ENCODE measurements at places on chromosomes 7 and 10.

GRCh38 chr7:47635091-47636080 lies 53.5 kb upstream of the TNS3 start:
- peak; percentile 79 for DNase-seq

DNA sequence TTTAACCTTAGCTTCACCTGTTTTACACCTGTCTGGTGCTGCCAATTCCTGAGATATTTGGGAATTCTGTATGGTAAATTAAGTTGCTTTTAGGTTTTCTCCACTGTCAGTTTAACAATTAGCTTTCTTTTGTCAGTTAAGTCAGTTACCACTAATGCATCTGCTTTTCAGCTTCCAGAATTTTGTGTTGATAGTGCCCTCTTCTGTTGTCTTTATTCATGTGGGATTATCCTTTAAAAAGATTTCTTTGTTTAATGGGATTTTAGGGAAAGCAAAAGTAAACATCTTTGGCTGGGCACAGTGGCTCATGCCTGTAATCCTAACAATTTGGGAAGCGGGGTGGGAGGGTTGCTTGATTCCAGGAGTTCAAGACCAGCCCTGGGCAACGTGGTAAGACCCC lies 8.1 kb downstream of the TFAM start:
- DNase-seq = no peak

DNA sequence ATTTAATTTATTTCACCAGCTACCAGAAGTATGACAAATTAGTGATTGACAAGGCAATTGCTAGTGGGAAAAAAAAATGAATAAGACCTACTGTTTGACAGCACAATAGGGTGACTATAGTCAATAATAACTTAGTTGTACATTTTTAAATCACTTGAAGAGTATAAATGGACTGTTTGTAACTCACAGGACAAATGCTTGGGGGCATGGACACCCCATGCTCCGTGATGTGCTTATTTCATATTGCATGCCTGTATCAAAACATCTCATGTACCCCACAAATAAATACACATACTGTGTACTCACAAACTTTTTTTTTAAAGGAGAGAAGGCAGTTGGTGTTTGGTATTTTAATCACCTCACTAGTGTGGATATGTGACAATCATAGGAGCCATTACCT lies 181.1 kb downstream of the CACNB2 start:
- no peak for DNase-seq

GRCh38 chr7:120043250-120043649 lies 229.7 kb upstream of the KCND2 start:
- DNase-seq = no peak

DNA sequence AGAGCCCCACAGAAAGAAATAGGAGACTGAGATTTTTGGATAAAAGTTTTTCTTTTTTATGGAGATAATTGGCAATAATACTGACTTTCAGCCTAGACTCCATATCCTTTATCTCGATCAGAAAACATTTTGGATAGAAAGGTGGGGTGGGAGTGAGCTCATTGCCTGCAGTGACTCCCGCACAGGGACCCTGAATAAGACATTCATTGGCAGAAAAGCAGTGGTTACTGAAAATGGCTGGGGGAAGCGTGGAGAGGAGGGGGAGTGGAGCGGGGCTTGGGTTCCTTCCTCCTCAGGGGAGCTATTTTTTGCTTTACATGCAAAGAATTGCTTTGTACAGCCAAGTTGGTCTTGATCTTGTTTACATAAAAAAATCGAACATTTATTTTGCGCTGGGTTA lies 90.4 kb upstream of the BMPER start:
- DNase-seq = no peak

- no peak for DNase-seq
Measured at GRCh38 chr10:110820321-110820814, 51.4 kb upstream of the PDCD4 start.

DNA sequence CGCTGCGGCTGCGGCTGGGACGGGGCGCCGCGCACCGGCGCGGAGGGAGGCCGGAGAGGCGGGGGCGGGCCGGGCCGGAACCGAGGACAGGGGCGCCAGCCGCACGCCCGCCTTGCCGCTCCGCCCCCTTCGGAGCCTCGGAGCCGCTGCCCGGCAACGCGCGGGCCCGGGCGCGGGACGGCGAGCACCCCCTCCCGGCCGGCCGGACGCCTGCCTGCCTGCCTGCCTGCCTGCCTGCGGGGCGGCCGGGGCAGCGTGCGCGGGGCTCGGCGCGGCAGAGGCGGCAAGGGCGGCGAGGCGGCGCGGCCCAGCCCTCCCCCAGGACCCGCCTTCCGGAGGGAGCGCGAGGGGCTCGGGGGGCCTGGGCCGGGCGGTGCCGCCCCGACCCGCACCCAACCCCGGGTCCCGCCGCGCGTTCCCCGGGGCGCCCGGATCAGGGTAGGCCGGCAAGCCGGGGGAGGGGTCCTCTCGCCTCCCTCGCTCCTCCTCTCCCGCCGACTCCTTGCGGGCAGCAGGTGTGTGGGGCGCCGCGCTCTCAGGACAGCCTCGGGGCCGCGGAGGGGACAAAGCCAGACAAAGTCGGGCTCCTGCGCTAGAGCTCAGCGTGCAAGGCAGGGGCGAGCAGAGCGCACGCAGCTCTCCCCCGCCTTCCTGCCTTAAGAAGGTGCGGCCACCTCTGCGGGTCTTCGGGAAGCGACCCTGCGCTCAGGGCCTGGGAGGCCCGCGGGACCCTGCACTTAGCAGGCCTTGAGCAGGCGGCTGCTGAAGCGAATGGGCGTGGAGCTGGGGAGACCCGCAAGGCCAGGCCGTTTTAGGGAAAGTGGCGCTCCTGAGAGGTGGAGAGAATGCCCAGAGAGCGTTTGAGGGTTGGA lies at the start of gene KIAA1549:
KIAA1549 (minus strand) TSS at position 58 of the 872 bp plus-strand sequence. CDS start 120 bp downstream, outside the sequence.
- peak; percentile 87 for DNase-seq

DNA sequence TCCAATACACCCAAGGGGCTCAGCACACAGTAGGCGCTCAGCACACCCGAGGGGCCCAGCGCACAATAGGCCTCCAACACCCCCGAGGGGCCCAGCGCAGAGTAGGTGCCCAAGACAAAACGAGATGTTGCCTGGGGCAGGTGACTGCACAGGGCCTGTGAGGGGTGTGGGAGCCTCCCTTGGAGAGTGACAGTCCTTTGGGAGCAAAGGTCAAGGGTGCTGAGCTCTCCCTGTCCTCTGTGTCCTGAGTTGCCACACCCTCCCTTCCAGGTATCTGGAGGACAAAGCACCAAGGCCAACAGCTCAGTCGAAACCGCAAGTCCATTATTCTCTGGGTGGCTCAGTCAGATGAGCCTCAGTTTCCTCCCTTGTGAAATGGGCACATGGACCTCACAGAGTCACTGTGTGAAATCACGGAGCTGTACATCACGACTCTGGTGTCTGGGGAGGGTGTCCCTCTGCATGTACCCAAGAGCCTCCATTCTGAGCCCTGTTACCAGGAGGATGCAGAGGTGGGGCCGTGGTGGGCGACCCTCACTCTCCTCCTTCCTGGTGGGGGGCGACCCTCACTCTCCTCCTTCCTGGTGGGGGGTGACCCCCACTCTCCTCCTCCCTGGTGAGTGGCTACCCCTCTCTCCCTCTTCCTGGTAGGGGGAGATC lies 81.3 kb downstream of the FOXL3 start:
- no peak for DNase-seq

GRCh38 chr7:45187946-45188411 lies 30.4 kb downstream of the RAMP3 start:
- no peak for DNase-seq

DNA sequence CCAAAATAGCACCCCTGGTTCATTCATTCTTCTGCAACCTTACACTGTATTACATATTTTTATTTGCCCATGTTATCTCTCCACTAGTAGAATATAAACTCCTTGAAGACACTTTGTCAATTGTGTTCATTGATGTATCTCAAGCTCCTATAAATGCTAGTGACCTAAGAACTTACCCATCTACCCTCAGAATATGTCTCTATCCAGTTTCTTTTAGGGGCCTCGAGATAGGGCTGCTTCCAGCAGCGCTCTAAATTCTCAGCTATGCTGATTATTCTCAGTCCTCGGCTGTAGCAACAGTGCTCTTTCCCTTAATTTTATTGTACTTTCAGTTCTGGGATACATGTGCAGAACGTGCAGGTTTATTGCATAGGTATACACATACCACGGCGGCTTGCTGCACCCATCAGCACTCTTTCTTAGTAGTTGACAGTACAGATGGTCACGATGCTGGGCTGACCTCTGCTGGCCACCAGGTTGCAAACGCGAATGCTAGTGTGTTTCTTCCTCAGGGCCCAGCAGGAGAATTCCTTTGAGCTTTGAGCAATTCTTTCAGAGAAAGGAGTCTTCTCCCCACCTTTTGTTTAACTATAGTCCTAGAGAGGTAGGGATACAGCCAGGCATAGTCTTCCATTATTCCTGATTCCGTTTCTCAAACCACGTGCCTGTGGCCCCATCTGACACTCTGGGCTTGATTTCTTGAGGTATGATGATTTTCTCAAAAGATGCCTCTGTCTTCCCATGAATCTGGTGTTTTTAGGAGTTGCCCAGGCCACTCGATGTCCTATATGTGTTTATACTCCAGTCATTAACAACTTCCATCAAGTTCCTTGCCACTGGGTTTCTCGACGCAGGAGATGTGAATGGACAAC lies 49.1 kb upstream of the CDC14C start:
- DNase-seq = peak; percentile 57

DNA sequence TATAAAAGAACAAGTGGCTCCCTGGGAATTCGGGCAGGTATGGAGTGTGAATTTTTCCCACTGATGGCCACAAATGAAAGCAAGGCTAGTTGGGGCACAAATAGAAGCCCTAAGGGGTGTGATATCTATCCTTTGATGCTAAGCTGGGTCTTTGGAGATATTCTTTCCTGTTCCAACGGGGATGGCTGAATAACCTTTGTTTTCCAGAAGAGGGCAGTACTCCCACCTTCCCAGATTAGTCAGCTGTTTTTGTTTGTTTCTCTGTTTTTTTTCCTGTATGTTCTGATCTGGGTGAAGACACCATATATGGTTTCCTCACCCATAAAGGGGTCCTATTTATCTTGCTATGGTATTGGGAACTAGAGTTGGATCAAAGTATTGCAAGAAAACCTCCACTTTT lies 947.7 kb upstream of the SORCS1 start:
- no peak for DNase-seq

DNA sequence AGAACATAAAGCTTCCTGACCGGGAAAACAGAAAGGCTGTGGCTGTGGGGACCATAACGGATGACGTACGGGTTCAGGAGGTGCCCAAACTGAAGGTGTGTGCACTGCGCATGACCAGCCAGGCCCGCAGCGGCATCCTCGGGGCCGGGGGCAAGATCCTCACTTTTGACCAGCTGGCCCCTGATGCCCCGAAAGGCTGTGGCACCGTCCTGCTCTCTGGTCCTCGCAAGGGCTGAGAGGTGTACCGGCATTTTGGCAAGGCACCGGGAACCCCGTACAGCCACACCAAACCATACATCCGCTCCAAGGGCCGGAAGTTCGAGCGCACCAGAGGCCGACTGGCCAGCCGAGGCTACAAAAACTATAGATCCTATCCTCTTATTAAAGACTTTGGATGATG lies 179.3 kb downstream of the PTN start:
- DNase-seq = no peak

DNA sequence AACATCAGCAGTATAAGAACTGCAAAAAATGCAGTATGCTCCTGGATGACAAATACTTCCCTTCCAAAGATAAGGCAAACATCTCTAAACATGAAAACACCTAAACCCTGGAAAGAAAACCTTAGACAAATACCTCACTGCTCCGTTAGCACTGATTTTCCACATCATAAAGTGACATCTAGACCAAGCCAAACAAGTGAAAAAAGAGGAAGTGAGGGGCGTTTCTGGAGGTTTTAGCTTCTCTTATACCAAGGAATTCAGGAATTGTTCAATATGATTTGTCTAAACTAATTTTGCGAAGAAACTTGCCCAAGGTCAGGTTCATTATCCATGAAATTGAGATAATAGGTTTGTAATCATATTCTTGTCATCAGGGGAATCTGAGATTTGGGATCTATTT lies 279.7 kb downstream of the ADRA2A start:
- no peak for DNase-seq
